Thoracic aorta (tissue), 2 donors: ENCODE measurements at places on chromosomes 4 and X.

- no peaks in the 10 kb centered on the region for H3K27me3 ChIP-seq
- H3K4me3 ChIP-seq = no peak overlapping the region
- no peak for DNase-seq
- H3K36me3 ChIP-seq = no peaks in the 10 kb centered on the region
- H3K27ac ChIP-seq = no peak overlapping the region
- peaks cover 12% of the 10 kb centered on the region for H3K4me1 ChIP-seq
Measured at GRCh38 chr4:86034616-86035015, 325.2 kb downstream of the MAPK10 start.

GRCh38 chr4:79687006-79687405, 279.0 kb upstream of the GK2 start:
- no peak for DNase-seq
- H3K27ac ChIP-seq = no peak overlapping the region
- no peak overlapping the region for H3K4me3 ChIP-seq
- no peaks in the 10 kb centered on the region for H3K4me1 ChIP-seq
- H3K36me3 ChIP-seq = no peaks in the 10 kb centered on the region
- H3K27me3 ChIP-seq = no peaks in the 10 kb centered on the region

GRCh38 chr4:128565565-128566186, 243.8 kb upstream of the JADE1 start:
- H3K36me3 ChIP-seq = no peaks in the 10 kb centered on the region
- H3K4me3 ChIP-seq = no peak overlapping the region
- H3K27ac ChIP-seq = no peak overlapping the region
- peaks cover 9% of the 10 kb centered on the region for H3K4me1 ChIP-seq
- H3K27me3 ChIP-seq = no peaks in the 10 kb centered on the region

DNA sequence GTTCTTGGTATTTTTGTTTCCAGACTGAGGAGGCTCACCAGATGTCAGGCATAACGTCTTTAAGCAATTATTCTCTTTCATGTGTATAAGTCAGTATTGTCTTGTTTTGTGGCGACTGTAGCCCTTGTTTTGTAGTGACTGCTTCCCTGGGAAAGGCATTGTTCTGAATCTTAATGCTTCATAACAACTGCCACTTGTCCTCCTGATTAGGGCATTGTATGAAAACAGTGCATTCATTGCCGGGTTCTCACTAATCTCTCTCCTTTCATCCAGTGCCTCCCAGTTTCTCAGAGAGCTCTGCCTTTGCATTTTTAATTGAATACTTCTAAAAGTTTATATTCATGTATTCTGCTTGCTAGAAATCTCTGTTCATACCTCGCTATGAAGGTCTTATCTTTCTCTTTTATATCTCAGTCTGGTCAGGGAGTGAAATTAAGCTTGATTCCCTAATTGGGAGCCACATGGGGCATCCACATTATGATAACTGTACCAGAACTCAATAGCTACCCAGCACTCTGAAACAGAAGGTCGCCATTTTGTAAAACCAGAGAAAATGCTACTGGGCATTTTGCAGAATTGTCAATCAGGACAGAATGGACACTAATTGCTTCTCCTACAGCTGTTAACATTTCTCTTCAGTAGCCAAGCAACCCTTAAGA, 149.8 kb downstream of the GBA3 start:
- no peaks in the 10 kb centered on the region for H3K36me3 ChIP-seq
- H3K27me3 ChIP-seq = no peaks in the 10 kb centered on the region
- no peak for DNase-seq
- no peak overlapping the region for H3K27ac ChIP-seq
- H3K4me3 ChIP-seq = no peak overlapping the region

DNA sequence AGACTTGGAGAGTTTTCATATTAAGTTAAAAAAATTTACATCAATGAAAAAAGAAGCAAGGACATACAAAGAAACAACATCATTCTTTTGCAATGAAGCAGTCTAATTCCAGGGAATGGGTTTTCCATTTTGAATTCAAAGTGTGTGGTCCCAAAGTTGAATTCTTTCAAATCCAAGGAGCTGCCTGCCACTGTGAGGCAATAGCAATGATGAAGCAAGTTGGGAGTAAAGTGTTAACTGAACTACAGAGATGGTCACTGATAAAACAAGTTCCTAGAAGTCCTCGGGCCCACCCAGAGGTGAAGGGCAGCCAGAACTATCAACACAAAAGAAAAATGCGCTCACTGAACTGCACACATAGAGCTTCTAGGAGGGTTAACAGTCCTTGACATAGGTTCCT, 115.9 kb downstream of the RAB28 start:
- no peaks in the 10 kb centered on the region for H3K4me1 ChIP-seq
- H3K27ac ChIP-seq = no peak overlapping the region

DNA sequence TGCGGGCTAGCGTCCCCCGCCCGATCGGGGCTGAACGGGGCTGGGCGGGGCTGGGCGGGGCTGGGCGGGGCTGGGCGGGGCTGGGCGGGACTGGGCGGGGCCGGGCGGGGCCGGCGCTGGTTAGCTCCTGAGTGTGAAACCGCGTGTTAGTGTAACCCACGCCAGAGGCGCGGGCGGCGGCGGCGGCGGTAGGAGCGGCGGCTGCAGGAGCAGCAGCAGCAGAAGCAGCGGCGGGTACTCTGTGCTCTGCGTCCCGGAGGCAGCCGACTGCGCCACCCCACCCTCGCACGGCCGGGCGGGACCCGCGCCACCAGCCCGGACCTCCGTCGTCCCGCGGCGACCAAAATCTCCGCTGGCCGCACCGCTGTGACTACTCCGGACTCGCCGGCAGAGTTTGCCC, 128.1 kb downstream of the LAS1L start:
- H3K36me3 ChIP-seq = no peaks in the 10 kb centered on the region
- H3K27ac ChIP-seq = no peak overlapping the region
- peak overlapping the region; percentile 39 for H3K4me3 ChIP-seq
- H3K4me1 ChIP-seq = no peaks in the 10 kb centered on the region
